ENCODE measurements at places on chromosomes 1 and 21.

DNA sequence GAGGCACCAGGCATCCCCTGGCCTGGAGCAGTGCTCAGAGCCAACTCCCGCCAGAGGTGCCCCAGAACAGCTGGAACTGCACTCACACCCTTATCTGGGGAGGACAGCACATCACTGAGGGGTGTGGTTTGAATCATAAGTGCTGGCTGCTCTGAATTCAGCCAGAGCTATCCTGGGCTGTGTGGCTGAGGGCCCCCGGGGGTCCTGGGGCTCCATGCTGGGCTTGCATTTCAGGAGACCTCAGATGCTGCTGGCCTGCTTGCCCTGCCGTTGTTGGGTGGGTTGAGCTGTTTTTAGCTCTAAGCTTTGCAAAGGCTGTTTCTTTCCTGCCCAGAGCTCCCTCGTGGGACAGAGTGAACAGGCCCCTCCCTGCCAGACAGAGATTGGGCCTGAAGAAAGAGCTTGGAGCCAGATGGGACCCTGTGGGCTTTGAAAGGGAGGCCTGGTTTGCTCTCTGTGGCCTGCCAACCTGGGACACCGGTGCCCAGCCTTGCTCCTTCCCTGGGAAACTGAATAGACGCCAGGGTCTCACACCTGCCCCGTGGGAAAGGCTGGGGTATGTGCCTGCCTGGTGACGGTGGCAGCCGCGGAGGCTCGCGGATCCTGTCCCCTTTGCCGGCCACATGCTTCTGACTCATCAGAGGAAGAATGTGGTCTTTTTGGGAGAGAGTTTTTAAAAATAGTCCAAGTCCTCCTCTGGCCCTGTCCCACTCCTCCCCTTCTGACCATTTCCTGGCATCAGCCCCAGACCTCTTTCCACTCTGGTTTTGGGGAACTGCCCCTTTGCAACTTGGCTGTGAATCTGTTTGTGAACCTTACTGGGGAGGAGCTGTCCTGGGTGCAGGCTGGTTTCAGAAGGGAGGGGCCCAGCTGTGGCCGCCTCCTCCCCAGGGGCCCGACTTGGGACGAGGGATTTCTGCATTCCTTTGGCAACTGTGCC is 30.0 kb downstream of the ARHGEF10L start:
- DNase-seq, result no peak

- DNase-seq, result no peak
Measured at GRCh38 chr1:45640293-45640692, 16.4 kb upstream of the CCDC17 start.

DNA sequence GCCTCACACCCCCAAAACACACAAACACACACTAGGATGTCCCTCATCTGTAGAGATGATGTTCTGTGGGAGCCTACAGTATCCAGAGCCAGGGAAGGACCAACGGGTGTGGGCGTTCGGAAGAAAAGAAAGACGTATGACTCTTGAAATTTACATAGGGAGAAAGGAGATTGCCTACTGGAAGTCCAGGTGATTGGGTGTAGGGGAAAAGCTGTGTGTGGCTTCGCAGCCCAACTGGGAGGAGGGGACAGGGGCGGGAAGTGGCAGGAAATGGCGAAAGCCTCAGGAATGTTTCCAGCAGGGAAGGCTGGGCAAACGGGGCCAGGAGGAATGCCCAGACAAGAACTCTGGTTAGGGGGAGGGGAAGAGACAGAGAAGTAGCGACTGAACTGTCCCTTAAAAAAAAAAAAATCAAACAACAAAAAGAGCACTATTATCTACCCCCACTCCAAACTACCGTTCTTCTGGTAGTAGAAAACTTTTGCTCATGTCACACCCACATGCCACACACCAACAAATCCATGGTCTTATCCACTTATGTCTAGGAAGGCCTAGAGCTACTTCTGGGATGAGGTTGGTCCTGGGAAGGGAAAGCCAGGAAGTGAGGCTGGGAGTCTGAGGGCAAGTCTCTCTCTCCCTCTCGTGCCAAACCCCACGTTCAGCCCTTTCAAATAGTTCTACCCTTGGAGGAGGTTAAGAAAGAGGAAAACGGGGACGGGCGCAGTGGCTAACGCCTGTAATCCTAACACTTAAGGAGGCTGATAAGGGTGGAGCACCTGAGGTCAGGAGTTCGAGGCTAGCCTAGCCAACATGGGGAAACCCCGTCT is 1.8 kb upstream of the CKS1B start:
- DNase-seq, result no peak

- DNase-seq, result no peak
Measured at GRCh38 chr21:19228226-19228625, 824.6 kb upstream of the TMPRSS15 start.

- DNase-seq, result no peak
Measured at GRCh38 chr1:20882837-20883236, 95.7 kb upstream of the HP1BP3 start.

DNA sequence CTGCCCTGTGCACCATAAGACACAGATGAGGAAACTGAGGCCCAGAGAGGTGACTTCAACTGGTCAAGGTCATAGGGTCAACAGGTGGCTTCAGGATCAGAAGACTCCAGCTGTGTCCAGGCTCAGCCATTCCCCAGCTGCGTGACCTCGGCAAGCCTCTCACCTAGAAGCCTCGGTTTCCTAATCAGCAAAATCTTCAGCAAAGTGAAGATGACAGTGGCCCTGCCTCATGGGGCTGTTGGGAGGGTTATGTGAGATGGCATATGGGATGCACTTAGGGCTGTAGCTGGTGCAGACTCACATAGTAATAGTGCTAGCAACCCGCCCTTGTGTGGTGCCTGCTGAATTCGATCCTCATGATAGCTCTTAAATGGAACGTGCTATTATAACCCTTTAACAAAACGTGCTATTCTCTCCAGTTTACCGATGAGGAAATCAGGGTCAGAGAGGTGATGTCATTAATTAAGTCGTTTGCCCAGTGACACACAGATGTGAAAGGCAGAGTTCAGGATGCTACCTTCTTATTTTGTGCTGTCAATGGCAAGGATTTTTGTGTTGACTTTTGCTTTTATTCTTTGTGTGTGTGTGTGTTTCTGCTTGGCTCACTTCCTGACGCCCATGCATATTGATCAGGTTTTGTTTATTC is 472.9 kb downstream of the MATN1 start:
- DNase-seq, result no peak

DNA sequence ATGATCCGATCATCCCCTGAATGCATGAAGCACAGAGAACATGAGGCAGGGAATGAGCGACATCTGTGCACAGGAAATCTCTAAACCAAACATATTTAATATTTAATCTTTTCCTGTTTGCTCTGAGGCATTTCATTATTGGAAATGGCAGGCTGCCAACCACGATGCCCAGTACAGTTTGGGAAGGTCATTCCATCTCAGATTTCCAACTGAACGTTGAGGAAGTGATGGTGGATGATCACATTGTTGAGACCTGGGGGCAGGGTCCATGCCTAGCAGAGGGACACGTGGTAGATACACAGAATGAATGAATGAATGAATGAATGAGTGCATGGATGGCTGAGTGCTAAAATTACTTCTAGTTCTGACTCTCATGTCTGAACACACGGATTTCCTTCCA is 15.9 kb upstream of the FASLG start:
- DNase-seq, result no peak

- no peak for DNase-seq
Measured at GRCh38 chr1:95903060-95903459, 669.0 kb downstream of the RWDD3 start.

GRCh38 chr21:21001591-21002100 is 3.4 kb downstream of the NCAM2 start:
- no peak for DNase-seq

GRCh38 chr1:53196485-53197290 is at the start of gene CPT2:
TSS of gene CPT2 (plus strand) at chr1:53196824. CDS start at chr1:53196944, 120 bp downstream.
- DNase-seq, result peak; percentile 75

- no peak for DNase-seq
Measured at GRCh38 chr1:106680776-106681344, 375.6 kb upstream of the PRMT6 start.

DNA sequence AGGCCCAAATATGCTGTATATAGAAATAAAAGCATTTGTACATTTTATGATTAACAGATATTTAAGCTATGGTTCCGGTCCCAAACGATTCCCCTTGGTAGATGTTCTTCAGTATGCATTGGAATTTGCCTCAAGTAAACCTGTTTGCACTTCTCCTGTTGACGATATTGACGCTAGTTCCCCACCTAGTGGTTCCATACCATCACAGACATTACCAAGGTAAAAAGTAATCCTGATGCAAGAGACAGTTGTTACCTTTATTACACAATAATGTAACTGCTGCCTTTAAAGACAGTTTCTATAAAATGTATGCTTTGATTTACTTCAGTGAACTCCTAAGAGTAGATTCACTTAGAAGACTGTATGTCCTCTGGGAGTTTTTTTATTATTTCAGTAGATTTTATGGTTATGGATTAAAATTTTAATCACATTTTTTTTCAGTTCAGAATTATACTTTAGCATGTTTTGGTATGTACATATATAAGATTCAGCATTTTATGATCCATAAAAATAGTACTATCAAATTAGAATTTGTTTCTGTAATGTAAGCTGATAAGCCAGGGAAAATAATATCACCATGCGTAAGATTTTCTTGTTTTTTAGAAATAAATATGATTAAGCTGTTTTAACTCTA is 96.5 kb downstream of the USP25 start:
- no peak for DNase-seq

- no peak for DNase-seq
Measured at GRCh38 chr1:154735804-154736168, 127.8 kb upstream of the ADAR start.

DNA sequence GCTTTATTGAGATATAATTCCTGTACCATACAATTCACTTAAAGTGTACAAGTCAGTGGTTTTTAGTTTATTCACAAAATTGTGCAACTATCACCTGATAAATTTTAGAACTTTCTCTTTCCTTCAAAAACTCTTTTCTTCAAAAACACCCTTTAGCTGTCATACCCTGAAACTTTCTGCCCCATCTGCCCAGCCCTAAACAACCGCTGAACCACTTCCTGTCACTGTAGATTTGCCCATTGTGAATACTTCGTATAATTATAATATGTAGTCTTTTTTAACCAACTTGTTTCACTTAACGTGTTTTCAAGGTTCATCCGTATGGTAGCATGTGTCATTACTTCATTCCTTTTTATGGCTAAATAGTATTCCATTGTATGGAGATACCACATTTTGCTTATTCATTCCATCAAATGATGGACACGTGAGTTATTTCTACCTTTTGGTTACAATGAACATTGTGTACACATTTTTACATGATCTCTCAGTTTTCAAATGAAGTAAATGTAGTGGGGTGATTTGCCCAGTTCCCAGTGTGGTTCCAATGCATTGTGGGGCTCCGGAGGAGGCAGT is 37.9 kb downstream of the WNT4 start:
- DNase-seq, result no peak

Measured in esophagus squamous epithelium (tissue), 5 donors.